T-cell (primary cell): ENCODE measurements at places on chromosomes 6 and 20.

GRCh38 chr6:114280239-114280982 is 62.4 kb downstream of the HS3ST5 start:
- no peak for DNase-seq

GRCh38 chr6:107179004-107179403 is 63.7 kb upstream of the BEND3 start:
- DNase-seq, result no peak

GRCh38 chr6:168393126-168393870 is 47.7 kb upstream of the SMOC2 start:
- no peak for DNase-seq

DNA sequence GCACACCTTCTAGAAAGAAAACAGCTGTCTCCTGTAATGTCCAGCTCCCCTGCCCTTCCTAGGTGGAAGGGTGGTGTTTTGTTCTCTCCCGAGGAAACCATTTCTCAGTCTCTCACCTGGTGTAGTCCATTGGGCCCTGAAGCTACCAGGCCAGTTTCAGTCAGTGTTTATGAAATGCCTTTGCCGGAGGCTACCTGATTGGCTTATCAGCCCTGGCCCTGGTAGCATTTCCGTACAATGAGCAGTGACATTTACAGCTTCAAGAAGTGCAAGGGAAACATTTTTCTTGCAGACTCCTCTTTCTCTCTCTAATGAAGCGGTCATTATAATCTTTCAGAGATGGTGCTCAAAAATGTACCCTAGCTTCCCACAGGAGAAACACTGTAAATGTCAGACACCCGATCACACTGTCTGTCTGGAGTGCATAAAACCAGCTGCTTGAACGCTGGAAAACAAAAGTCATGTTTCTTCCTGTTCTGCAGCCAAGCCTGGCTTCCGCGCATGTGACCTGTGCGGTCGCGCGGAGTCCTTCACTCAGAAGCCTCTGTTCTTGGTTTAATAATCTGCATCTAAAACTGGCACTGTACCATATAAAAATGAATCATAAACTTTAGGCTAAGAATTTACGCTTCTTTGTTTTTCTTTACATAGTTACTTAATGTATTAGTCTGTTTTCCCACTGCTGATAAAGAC is 28.4 kb upstream of the SAYSD1 start:
- no peak for DNase-seq

- DNase-seq, result no peak
These were observed 861 bp upstream of the NHSL1 start for GRCh38 chr6:138500045-138500665.

DNA sequence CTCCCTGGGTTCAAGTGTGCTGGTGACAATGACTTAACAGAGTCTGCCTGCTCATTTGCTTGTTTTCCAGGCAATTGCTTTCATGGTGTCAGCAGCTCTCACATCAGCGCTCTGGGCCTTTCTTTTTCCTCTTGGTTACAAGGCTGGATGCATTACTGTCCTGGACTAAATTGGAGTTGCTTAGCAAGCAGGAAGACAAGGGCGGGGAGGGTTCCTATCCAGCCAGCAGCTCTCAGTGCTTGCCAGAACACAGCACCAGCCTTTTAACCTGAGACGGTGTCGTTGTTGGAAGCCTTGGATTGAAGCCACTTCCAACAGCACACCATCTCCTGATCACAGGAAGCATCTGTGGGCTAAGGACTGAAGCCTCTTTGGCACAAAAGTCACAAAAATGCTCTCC is 606.9 kb downstream of the CDH26 start:
- no peak for DNase-seq

- no peak for DNase-seq
These were observed 7.6 kb downstream of the ILRUN start for GRCh38 chr6:34688956-34689355.

DNA sequence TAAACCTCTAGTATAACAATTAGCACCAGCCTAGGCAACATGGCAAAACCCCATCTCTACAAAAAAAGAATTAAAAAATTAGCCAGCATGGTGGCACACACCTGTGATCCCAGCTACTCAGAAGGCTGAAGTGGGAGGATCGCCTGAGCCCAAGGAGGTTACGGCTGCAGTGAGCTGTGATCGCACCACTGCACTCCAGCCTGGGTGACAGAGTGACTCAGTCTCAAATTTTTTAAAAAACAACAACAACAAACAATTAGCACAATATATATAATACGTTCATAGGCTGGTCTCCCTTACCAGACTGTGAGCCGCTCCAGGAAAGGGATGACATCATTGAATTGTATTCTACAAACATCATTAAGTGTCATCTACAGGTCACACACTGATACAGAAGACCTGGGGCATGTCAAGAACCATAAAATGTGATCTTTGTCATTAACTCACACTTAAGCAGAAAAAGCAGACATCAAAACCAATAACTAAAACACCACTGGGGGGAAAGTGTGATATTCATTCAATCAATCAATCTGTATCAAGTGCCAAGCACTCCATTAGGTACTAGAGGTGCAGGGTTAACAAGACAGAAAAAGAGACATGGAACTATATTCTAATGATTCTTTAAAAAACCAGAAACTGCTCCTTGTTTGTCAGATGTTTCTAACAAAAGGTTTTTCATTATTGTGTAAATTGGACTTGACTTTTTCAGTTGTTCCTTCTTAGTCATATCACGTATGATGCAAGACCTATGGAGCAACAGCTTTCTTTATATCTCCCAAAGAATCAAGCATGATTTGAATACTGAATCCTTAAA is 17.8 kb downstream of the MAP3K5 start:
- no peak for DNase-seq

- peak; percentile 21 for DNase-seq
These were observed 826 bp upstream of the PYGB start for GRCh38 chr20:25247000-25247517.

GRCh38 chr6:159974932-159975331 is 6.0 kb downstream of the IGF2R start:
- DNase-seq, result no peak

DNA sequence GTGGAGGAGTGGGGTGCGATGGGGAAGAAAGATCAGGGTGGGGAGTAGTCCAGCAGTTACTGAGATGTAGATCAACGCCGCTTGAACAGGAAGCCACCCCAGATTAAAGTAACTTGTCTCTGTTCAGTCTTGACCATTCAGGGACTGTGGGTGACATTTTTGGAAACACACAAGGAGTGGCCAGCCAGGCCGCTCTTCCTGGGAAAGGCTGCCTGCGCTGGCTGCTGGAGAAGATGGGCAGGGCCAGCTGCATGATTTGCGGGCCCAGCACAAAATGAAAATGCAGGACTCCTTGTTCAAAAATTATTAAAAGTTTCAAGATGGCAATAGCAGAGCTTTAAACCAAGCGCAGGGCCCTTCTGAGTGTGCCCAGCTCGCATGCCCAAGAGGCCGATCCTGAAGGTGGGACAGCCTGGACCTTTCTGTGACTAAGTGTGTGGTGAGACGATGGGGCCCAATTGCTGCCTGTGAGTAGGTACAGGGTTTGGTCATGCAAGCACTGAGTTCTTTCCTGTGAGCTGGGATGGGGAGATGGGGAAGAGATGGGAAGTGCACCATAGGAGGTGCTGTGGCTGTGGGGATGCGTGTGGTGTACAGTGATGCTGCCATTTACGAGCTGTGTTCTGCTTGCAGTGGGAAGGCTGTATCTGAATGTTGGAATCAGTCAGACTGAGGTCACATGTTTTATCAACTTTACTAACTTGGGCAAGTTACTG is 51.3 kb downstream of the DAAM2 start:
- DNase-seq, result no peak

DNA sequence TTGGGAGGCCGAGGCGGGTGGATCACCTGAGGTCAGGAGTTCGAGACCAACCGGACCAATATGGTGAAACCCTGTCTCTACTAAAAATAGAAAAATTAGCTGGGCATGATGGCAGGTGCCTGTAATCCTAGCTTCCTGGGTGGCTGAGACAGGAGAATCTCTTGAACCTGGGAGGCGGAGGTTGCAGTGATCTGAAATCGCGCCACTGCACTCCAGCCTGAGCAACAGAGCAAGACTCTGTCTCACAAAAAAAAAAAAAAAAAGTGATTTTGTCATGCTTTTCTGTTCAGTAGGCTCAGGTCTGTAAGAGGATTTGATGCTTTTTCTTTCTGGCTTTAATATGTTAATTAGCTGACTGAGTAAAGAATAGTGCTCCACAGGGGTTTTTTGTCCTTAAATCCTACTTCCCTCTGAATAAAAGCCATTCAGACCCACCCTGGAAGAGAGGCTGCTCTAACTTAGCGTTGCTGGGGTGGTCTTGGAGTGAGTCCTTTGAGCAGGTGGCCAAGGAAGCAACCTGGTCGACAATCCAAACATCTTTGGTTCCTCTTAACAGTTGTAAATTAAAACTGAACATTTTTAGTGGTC is 19.0 kb downstream of the MCM8 start:
- DNase-seq, result no peak

- DNase-seq, result no peak
These were observed 11.1 kb downstream of the GLP1R start for GRCh38 chr6:39059496-39060310.

DNA sequence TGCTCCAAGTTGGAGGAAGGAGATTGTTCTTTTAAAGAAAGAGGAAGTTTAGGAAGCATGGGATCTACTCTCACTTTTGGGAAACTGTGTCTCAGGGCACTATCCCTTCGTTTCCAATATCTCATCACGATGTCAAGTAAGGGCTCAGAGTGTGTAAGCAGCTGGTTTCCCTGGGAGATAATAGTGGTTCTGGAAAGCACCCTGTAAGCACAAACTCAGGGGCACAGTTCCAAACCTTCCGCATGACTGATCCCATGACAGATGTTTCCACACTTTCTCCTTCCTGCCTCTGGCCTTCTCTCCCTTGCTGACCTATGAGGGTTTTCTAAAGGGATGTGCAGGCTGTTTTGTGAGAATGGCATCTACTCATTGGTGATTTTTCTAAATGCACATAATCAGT is 33.9 kb downstream of the ADTRP start:
- DNase-seq, result no peak

DNA sequence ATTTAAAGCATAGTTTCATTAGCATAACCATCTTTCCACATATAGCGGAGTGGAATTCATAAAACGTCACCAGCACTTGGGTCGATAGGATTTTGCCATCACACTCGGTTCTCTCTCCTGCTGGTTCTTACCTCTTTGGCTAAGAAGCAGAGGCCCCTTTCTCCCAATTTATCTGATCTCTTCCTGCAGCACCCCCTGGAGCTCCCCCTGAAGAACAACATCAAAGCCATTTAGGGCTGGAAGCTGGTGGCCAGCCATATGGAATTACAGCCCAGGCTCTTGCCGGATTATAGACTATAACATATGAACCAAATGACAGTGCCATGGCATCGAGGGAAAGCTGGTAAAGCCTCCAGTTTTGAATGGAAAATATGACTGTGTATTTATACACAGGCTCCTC is 6.4 kb upstream of the KIF6 start:
- DNase-seq, result no peak

DNA sequence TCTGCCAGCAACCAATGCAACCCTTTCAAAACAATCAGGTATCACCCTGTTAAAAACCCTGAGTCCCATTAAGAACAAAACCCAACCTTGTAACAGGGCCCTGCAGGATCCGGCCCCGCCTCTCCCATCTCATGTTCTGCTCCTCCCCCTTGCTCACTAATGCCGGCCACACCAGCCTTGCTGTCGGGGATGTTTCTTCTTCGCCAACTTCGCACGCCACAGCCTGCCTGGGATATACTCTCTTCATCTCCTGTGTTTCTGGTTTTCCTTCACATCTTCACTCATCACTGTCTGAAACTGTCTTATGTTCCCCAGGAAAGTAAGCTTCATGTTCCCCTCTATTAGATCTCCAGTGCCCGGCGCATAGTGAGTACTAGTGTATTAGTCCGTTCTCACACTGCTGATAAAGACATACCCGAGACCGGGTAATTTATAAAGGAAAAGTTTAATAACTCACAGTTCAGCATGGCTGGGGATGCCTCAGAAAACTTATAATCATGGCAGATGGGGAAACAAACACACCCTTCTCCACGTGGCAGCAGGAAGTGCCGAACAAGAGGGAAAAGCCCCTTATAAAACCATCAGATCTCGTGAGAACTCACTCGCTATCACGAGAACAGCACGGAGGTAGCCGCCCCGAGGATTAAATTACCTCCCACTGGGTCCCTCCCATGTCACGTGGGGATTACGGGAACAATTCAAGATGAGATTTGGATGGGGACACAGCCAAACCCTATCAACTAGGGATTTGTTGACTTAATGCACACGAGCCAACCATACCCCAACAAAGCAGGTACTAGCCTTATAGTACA is 5.1 kb downstream of the TP53RK start:
- no peak for DNase-seq

DNA sequence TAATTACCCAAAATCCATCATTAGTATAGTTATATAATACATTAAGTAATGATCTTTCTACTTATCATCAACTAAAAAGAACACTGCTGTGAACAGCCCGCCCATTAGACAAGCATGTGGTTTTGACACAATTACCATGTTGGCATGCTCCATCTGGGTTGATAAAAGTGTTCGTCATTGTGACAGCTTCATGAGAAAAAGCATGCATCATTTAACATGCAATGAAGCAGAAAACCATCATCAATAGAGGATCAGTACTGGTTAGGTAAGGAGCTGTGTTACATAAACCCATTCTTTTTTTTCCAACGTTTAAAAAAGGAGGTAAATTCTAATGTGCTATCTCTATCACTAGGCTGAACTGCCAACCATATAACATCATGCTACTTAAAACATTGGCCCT is 101.9 kb downstream of the EPB41L2 start:
- no peak for DNase-seq

DNA sequence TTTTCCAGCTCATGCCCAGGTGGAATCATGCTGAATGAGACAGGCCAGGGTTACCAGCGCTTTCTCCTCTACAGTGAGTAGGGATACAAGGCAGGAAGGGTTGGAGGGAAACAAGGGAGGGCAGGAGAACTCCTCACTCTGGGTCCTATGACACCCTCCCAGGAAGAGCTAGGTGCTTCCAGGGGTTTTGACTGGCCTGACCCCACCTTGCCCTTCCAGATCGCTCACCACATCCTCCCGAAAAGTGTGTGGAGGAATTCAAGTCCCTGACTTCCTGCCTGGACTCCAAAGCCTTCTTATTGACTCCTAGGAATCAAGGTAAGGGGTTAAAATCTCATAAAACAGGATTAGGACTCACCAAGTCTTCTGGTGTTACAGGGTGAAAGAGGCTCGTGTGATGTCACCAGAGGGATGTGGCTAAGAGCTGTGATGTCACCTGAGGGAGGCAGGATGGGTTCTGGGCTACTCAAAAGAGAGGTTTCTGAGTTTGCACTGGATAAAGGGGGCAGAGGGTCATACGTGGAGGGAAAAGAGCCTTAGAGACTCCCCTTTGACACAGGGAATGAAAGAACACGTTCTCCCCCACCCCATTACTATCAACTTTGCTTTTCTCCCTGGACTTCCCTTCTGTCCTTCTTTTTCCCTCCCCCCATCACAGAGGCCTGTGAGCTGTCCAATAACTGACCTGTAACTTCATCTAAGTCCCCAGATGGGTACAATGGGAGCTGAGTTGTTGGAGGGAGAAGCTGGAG is 1.9 kb downstream of the APOM start:
- no peak for DNase-seq

- DNase-seq, result peak; percentile 5
These were observed 79.7 kb upstream of the SYNDIG1 start for GRCh38 chr20:24389686-24390085.

DNA sequence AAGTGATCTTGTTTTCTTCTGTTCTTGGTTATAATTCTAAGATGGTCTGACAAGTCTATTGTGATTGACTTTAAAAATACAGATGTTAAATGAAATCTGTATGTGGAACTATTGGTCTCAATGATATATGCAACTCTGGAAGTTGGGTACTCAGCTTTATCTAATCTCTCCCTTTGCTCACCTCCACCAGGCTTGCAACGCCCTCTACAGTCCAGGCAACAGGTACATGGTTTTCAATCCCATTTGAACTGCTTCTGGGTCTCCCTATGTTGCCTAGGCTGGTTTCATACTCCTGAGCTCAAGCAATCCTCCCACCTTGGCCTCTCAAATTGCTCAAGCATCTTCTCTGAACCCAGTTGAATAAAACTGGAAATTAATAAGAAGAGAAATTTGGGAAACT is 25.6 kb upstream of the HLA-DQB1 start:
- DNase-seq, result peak; percentile 54
